Femur (tissue), 1 donor: ENCODE measurements at places on chromosomes 6 and 20.

DNA sequence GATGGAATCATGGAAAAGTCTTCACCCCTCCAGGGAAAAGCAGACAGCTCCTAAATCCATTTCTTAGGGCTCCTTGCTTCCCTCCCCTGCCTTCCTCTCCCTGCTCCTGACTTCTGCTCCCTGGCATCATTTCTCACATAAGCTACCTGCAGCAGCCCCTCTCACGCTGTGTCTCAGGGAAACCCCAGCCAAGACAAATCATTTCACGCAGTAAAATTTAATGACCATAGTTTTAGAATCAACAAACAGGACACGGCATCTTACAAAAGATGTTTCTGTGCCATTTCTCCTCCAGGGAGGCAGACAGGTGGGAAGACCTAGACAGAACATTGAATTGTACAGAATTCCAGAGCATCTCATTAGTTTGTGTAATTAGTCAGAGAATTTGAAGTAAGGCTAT lies 16.5 kb upstream of the FOXQ1 start:
- no peak for DNase-seq

- DNase-seq = peak; percentile 88
Observed at GRCh38 chr6:3227363-3228045, at the start of gene TUBB2B. Gene TUBB2B, minus strand, starts transcription at chr6:3227653. Its CDS starts 110 bp downstream, at chr6:3227543.

- DNase-seq = no peak
Observed at GRCh38 chr6:149642829-149643580, 5.5 kb downstream of the KATNA1 start.

GRCh38 chr6:74044417-74045096 lies 348.6 kb downstream of the CD109 start:
- no peak for DNase-seq

- DNase-seq = no peak
Observed at GRCh38 chr6:108714101-108714765, 134.0 kb upstream of the ARMC2 start.

DNA sequence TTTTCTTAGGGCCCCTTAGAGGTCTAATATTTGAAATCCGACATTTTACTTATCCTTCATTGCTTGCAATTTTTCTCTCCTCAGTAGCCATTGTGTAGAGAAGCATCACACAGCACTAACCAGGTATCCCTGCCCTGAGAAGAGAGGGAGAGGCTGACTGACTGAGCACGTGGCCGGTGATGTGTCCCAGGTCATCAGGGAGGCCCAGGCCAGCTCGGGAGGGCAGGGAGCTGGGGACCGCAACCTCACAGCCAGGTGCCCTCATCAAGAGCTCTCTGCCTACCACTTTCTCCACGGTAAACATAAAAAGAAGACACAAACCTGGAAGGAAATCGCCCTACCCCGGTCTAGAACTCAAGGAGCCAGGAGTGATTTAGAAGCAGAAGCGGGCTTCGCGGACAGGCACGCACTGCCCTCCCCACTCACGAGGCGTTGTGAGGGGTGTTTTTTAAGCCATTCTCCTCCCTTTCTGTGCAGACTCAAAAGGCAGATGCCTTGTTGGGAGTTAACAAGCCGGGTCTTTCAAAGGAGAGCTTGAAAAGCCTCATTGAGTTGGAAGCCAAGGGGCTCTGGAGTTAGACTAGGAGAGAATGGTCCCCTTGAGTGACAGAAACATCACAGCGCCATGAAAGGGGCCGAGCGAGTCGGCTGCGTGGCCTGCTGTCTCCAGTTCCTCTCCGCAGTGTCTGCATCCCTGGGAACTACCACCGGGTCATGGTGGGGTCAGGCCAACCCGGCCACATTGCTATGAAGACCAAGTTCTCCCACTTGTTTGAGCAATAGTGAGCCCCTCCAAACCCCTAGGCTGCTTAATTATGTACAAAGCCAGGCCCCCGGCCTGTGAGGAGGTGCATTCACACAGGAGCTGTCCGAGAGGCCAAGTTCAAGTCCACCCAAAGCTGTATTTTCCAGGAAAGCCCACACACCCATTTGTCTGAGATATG lies 285.4 kb downstream of the CDH4 start:
- DNase-seq = no peak

GRCh38 chr6:14818422-14818884 lies 427.4 kb upstream of the JARID2 start:
- DNase-seq = no peak

- DNase-seq = peak; percentile 31
Observed at GRCh38 chr20:25273046-25273445, 25.2 kb downstream of the PYGB start.

GRCh38 chr6:5832668-5833067 lies 174.1 kb downstream of the NRN1 start:
- DNase-seq = no peak
